ENCODE measurements at places on chromosomes 4 and X. TPM values are rescaled to one million over a fixed set of nuclear protein-coding genes. Genes with fewer than 3 reads are reported as not detected.

Gene PIR
- 74.2 TPM for total RNA-seq

Gene IL2RG
- total RNA-seq: 3.0 TPM

Gene AKAP4
- not detected for total RNA-seq

Gene ADH6
- not detected for total RNA-seq

Gene MAGED1
- 323 TPM for total RNA-seq

Gene C4orf51
- not detected for total RNA-seq

Gene RCHY1
- total RNA-seq: 36.0 TPM

Gene CACNA1F
- not detected for total RNA-seq

Gene ADGRG4
- total RNA-seq: not detected

Gene GIMD1
- not detected for total RNA-seq

Gene KCNIP4
- total RNA-seq: not detected

Gene NPY2R
- total RNA-seq: not detected

Gene APEX2
- total RNA-seq: 23.5 TPM

Gene PPP1R3F
- 11.4 TPM for total RNA-seq

Gene GAGE13
- not detected for total RNA-seq

Gene GYPE
- total RNA-seq: 1.2 TPM

Gene RBM10
- total RNA-seq: 80.9 TPM

Gene PPP2R2C
- 0.20 TPM for total RNA-seq

Gene FUNDC1
- total RNA-seq: 44.2 TPM

Gene HHIP
- total RNA-seq: 0.28 TPM

Gene CT47A7
- not detected for total RNA-seq

Gene ARHGEF38
- not detected for total RNA-seq

Gene SOWAHD
- total RNA-seq: not detected
